ENCODE measurements at places on chromosomes 5 and 9.

DNA sequence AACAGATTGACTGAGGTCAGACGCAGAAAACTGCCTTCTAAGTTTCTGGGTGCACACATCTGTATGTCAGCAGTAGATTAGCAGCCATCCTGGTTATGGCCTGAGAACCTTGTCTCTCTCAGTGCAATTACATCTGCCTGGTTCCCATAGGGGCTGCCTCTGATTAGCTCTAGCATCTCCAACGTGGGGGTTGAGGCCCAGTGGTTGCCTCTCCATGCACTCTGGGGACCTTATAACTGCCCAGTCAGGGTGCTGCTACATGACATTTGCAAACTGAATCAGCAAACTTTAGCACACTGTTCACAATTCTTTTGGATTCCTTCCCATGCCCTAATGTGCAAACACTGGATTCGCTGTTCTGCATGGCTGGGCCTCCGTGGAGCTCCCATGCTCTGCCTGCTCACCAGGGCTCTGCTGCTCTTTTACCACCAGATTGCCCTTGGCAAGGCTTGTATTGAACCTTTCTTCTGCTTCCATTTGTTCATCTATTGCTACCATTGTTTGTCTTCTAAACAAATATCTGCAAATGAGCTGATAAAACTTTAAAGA, 36.2 kb downstream of the SNX18 start:
- DNase-seq, result no peak

GRCh38 chr5:50947906-50948683, 281.7 kb downstream of the PARP8 start:
- DNase-seq, result no peak

DNA sequence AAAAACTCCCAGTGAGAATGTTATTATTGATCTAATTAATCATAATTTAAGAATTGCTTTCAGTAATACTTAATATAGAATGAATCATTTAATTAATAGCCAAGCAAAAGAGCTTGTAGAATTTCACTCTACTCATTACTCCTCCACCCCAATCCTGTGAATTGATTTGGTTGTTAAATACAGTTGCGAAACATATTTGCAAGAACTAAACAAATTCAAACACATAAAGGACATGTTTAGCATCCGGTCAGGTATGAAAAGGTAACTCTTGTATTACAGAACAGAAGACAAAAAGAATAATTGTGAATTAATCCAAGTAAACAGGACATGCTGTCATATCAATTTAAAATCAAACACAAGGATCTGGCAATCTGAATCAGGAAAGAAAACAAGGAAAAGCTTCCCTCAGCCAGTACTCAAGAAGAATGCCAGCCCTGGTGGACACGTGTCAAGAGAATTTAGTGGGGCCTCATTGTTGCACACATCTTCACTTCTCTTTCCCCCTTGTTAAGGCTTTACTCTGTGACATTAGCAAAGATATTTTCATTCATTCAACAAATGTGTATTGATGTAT, 89.4 kb upstream of the SLC12A2 start:
- DNase-seq, result no peak

- no peak for DNase-seq
Measured at GRCh38 chr5:18792145-18792544, 1157.9 kb downstream of the TAF11L14 start.

GRCh38 chr9:18969128-18969527, 63.9 kb downstream of the SAXO1 start:
- no peak for DNase-seq

- no peak for DNase-seq
Measured at GRCh38 chr9:131704141-131704983, 35.5 kb downstream of the RAPGEF1 start.

GRCh38 chr5:137410234-137411010, 88.7 kb downstream of the SPOCK1 start:
- no peak for DNase-seq

DNA sequence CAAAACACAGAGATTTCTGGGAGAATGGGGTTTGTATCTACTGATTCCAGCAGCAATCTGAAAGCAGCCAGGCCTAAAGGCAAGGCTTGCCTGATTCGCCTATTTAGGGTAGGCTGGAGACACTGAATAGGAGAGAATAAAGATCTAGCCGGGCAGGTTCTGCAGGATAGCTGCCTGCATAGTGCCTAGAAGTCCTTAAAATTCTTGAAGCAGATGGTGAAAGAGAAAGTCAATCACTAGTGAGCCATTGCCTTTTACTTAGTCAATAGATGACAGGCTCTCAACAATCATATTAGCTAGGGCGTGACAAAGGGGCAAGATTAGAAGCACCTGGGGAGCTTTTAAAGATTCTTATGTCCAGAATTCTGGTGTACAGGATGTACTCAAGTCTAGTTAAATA, 522.7 kb downstream of the HTR1A start:
- DNase-seq, result no peak

DNA sequence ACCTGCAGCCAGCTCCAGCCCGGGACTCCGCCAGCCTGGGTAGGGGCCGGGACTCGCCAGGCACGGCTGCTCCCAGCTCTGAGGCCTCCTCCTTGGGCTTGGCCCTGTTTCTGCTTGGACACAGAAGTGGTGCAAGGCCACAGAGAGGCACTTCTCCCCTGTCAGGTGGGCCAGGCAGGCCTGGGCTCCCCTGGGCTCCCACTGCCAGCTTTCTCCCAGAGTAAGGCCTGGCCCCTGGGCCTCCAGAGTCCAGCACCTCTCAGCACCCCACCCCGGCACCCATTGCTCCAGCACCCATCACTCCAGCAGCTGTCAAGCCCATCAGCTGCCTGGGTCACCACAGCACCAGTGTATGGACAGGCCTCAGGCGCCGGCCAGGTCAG, 71.1 kb upstream of the LRRTM2 start:
- no peak for DNase-seq

DNA sequence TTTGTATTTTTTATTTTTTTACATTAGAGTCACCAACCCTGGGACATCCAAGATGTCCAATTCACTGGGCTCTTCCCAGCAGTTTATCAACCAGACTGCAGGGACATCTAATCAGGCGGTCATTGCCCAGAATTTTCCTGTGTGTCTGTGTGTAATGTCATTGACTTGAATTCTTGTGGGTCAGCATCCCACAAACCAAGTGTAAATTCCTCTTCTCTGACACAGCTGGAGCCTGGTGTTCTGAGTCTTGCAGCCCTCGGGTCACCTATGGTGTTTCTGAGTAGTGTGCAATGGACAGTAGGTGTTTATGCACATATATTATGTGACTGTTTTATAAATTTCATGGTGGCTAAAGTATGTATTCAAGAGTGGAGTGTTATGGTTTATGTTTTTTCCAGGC, 815.7 kb downstream of the SEMA5A start:
- DNase-seq, result no peak

GRCh38 chr9:68949271-68950000, 64.5 kb downstream of the PRKACG start:
- DNase-seq, result no peak

- no peak for DNase-seq
Measured at GRCh38 chr5:102591650-102592049, 92.8 kb upstream of the SLCO6A1 start.

DNA sequence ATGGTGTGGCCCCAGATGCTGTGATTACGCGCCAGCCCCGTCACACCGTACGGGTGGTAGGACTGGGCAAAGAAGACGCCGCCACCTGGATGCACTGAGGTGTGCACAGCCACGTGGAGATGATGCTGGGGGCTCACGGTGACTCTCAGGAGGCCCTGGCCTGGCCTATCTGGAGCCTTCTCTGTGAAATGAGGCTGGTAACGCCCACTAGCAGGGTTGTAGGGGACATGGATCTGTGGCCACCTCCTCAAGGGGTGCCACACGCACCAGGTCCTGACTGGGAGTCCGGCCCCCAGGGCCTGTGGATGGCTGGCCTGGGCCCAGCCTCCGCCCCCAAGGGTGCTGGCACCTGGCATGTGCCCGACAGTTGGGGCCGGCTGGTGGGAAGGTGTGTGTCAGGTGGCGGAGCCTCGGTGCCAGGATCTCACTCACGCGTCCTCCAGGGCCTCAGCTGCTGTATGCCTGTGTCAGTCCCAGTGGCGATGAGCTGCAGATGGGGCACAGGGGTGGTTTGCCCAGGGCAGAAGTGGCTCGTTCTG, 32.4 kb downstream of the NEK6 start:
- no peak for DNase-seq

GRCh38 chr5:109947667-109948066, 257.9 kb downstream of the MAN2A1 start:
- no peak for DNase-seq

DNA sequence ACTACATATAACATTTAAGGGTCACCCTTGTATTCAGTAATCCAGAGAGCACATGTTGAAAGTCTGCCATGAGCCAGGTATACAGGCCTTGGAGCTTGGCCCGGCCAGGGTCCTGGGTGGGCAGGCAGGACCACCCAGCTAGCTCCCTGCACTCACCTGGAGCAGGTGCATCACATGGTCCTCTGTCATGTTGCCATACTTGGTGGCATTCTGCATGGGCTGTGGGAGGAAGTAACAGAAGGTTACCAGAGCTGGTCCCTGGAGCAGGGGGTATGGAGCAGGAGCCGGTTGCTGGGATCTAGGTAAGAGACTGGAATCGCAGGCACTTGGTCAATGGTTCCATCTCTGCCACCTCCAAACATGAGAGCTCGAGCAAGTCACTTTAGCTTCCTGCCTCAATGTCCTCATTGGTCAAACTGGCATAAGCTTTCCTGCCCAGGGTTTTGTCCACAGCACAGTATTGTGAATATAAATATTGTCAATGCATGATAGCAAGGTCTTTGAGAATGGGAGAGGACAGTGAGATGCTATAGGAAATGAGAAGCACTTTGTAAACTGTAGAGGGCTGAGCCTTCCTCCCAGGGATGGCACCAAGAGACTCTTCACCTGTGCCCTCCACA, 6.5 kb downstream of the CD74 start:
- no peak for DNase-seq

- no peak for DNase-seq
Measured at GRCh38 chr9:81032831-81033230, 656.5 kb downstream of the TLE1 start.

- no peak for DNase-seq
Measured at GRCh38 chr9:130423272-130423671, 21.5 kb upstream of the ASS1 start.

DNA sequence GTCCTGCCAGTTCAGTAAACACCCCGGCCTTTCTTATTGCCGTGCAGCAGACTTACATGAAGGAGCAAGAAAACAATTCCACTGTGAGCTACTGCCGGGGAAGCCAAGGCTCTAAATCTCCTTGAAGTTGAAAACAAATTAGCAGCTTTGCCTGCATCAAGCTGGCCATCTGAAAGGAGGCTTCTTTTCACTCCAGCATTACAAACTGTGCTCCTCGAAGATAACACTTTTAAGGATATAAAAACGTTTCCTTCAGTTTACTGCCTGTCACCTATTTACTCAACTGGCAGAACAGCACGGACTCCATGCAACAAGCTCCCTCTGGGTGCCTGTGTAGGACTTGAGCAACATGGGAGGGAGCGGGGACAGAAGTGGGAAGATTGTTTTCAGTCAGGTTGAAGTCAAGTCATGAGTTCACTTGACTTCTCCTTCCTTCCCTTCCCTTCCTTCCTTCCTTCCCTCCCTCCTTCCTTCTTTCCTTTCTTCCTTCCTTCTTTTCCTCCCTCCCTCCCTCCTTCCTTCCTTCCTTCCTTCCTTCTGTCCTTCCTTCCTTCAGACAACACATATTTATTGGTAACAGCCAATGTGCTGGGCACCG, 67.4 kb downstream of the ZNF608 start:
- no peak for DNase-seq

DNA sequence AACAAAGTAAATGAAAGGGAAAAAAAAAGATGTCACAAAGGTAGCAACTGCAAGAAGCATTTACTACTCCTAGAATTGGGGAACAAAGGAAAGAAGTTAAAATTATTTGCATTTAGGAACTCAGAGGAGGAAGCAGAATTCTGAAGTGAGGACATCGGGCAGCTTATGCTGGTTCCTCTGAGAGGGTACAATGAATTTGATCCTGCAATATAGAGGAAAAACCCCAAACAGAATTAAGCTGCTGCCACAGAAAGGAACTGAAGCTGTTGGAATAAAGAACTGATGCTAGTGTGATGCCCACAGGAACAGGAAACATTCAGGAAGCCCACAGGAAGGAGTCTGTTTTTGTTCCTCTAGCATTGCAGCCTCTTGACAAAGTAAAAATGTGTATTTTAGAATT, 22.3 kb upstream of the TBCA start:
- DNase-seq, result no peak

DNA sequence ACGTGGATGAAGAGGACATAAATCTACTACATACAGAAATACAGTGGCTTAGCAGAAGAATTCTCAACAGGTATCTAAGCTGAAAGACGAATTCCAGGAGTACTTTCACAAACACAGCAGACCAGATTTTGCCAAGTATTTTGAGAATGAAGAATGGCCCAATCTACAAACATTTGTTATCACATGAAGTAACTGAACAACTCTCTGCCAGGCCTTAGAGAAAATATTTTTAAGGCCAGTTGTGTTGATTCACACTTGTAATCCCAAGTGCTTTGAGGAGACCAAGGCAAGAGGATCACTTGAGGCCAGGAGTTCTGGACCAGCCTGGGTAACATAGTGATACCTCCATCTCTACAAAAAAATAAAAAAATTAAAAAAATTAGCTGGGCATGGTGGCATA, 14.3 kb downstream of the AGTPBP1 start:
- no peak for DNase-seq

GRCh38 chr9:129336130-129336528, 158.1 kb upstream of the IER5L start:
- no peak for DNase-seq

GRCh38 chr5:76622973-76623596, at the start of gene F2RL2:
F2RL2 (minus strand) TSS chr5:76623403; CDS start chr5:76623230, 173 bp downstream.
- no peak for DNase-seq

- no peak for DNase-seq
Measured at GRCh38 chr9:111078391-111079038, 40.2 kb upstream of the LPAR1 start.

- no peak for DNase-seq
Measured at GRCh38 chr5:180142021-180142765, 66.8 kb downstream of the RASGEF1C start.

- DNase-seq, result no peak
Measured at GRCh38 chr9:33202552-33203201, 35.5 kb upstream of the B4GALT1 start.

DNA sequence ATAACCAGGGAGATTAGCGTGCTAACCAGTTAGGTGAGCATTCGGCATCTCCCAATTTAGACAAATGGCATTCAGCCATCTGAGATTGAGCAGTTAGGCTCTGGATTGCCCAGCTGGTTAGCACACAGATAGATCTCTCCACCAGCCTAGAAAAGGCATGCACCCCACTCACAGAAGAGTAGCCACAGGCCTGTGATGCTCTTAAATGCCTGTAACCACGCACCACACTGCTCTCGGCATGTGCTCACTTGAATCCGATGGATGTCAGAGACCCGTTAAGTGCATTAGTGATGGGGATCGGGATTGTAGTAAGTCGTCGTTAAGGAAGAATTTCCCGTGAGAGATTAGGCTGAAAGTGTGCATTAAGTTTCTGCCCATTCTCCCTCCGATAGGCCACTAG, 23.0 kb downstream of the MARCHF6 start:
- DNase-seq, result no peak

- DNase-seq, result no peak
Measured at GRCh38 chr9:6239694-6240093, 24.1 kb downstream of the IL33 start.

- no peak for DNase-seq
Measured at GRCh38 chr5:5751498-5751897, 329.0 kb downstream of the ICE1 start.

Measured in omental fat pad (tissue), 4 donors.